ENCODE measurements at places on chromosomes 2 and 18. TPM values are rescaled to one million over a fixed set of nuclear protein-coding genes. Genes with fewer than 3 reads are reported as not detected.

DNA sequence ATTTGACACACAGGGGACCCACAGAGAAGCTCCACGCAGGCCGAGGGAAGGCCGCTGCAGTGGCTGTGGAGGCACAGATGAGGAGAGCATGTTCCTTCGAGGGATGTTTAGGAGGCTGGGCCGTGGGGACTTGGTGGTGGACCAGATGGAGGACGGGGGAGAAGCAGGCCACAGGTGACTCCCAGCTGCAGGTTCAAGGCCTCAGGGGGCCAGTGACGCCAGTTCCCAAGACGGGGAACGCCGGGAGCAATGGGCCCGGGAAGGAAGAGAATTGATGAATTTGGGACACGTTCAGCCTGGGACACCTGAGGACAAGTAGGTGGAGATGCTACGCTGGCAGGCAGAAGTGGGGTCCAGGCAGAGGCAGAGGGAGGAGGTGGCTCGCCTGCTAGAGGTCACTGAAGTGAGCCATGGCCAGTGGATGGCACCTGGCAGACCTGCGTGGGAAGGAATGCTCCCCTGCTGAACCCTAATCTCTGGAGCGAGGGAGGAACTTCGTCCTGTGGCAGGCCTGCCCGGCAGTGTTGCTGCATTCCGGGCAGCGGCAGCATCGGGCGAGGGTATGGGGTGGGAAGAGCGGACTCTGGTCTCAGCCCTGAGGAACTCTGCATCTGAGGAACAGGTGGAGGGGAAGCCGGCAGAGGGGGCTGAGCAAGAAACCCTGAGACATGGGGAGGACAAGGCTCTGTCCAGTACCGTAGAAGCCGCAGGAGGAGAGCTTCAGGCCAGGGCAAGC lies 25.2 kb upstream of the HPCAL1 start:
- DNase-seq: no peak
- peak overlapping the region; percentile 68 for H3K27ac ChIP-seq
- H3K36me3 ChIP-seq: no peaks in the 10 kb centered on the region
- no peak overlapping the region for H3K4me3 ChIP-seq
- no peaks in the 10 kb centered on the region for H3K27me3 ChIP-seq

DNA sequence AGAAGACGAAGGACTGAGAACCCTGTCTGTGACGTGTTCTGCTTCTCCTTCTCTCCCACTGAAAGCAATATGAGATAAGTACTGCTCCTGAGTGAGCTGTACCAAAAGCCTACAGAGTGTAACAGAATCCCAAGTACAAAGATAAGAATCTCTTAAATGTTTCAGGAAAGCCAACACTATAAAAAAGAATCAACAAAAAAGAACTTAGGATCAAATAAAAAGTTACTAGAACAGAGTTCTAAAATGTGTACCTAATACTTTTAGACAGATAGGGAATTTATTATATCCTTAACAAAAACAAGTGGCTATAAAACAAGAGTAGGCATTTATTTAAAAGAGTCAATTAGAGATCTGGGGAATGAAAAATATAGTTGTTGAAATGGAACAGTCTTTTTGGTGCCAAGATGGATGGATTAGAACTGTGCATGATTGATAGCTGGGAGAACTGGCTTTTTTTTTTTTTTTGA lies 49.0 kb downstream of the NCOA1 start:
- no peak overlapping the region for H3K27ac ChIP-seq
- H3K4me3 ChIP-seq: no peak overlapping the region
- no peaks in the 10 kb centered on the region for H3K27me3 ChIP-seq
- no peak for DNase-seq
- peaks cover 3% of the 10 kb centered on the region for H3K36me3 ChIP-seq

- H3K4me1 ChIP-seq: no peaks in the 10 kb centered on the region
- no peaks in the 10 kb centered on the region for H3K27me3 ChIP-seq
- DNase-seq: no peak
- no peak overlapping the region for H3K27ac ChIP-seq
These were observed 265.1 kb downstream of the RIT2 start for GRCh38 chr18:42850174-42851083.

GRCh38 chr18:79744625-79745024 lies 53.1 kb upstream of the KCNG2 start:
- no peaks in the 10 kb centered on the region for H3K27me3 ChIP-seq
- peaks cover 3% of the 10 kb centered on the region for H3K4me1 ChIP-seq
- DNase-seq: no peak
- no peak overlapping the region for H3K4me3 ChIP-seq
- H3K36me3 ChIP-seq: peaks cover 54% of the 10 kb centered on the region
- H3K27ac ChIP-seq: no peak overlapping the region

DNA sequence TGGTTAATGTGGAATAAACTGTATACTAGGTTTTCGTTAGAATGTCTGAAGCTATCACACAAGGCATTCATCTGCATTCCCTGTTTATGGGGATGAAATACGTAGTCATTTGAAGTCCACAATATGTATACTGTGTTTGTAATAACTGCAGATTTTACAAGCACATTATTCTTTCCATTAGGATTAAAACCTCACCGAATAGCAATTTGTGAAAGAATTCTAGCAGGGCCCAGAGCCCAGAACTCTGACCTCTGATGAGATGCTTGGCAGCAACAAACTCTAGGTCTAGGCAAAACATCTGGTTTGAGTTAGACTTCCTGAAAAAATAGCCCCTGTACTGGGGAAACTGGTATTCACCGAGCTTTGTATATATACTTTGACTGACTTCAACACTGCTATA lies 158.2 kb downstream of the SRBD1 start:
- no peak overlapping the region for H3K4me3 ChIP-seq
- H3K4me1 ChIP-seq: no peaks in the 10 kb centered on the region
- no peaks in the 10 kb centered on the region for H3K27me3 ChIP-seq
- H3K27ac ChIP-seq: no peak overlapping the region
- no peak for DNase-seq
- H3K36me3 ChIP-seq: no peaks in the 10 kb centered on the region

GRCh38 chr2:74378007-74378406 lies 2.1 kb downstream of the DCTN1 start:
- peaks cover 29% of the 10 kb centered on the region for H3K36me3 ChIP-seq
- no peaks in the 10 kb centered on the region for H3K27me3 ChIP-seq
- DNase-seq: no peak
- H3K4me3 ChIP-seq: no peak overlapping the region
- peaks cover 58% of the 10 kb centered on the region for H3K4me1 ChIP-seq
- no peak overlapping the region for H3K27ac ChIP-seq

DNA sequence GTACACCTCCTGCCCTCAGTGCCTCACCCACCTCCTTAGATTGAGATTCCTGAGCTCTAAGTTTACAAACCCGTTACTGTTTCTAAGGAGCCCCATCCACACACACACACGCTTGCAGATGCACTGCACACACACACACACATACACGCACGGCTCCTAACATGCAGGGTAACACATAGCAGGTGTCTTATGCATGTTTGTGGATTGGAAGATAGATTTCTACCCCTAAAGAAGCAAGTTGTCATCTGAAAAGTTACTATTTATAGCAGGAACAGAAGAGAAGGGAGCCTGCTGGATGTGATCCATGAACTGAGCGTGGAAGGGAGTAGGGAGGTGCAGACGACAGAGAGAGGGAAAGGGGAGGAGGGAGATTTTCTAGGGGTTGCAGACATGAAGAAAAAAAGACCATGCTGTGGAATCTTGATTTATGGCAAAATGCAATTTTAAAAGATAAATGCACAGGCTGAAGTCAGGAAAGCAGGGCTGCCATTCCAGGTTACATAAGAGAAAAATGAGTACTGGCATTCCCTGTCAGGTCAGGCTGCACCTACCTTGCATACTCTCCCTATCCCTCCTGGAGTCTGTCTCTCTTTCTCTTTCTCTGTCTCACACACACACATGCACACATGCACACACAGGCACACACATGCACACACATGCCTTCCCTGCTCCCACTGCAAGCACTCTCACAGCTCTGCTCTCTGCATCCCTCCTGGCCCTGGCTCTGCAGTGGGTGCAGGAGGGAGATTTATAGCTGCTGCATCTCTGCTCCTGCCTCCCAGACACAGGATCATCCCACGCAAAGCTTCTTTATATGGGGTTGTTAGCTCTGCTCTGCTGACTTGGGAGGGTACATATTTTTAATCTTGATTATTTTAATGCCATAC lies 192.6 kb upstream of the MYT1L start:
- peaks cover 31% of the 10 kb centered on the region for H3K4me1 ChIP-seq
- no peaks in the 10 kb centered on the region for H3K27me3 ChIP-seq
- no peak for DNase-seq
- H3K27ac ChIP-seq: peak overlapping the region; percentile 49

DNA sequence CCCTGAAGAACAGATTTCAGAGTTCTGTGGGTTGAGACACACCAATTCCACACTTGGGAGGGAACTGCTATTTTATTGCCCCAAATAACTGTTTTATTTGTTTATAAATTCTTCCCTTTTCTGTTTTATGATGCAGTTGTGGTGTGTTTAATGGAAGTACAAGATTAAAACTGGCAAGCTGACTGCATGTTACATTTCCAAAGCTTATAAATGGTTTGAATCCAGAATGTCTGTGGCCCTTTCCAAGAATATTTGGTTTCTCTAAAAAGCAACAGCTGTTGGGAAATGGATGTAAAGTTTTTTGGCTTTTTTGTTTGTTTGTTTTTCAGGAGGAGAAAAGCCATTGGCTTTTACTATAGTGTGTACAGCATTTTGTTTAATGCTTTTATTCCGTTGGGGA lies 234.5 kb downstream of the MTX2 start:
- no peak overlapping the region for H3K27ac ChIP-seq
- no peaks in the 10 kb centered on the region for H3K4me1 ChIP-seq
- no peaks in the 10 kb centered on the region for H3K36me3 ChIP-seq
- DNase-seq: no peak
- H3K4me3 ChIP-seq: no peak overlapping the region

DNA sequence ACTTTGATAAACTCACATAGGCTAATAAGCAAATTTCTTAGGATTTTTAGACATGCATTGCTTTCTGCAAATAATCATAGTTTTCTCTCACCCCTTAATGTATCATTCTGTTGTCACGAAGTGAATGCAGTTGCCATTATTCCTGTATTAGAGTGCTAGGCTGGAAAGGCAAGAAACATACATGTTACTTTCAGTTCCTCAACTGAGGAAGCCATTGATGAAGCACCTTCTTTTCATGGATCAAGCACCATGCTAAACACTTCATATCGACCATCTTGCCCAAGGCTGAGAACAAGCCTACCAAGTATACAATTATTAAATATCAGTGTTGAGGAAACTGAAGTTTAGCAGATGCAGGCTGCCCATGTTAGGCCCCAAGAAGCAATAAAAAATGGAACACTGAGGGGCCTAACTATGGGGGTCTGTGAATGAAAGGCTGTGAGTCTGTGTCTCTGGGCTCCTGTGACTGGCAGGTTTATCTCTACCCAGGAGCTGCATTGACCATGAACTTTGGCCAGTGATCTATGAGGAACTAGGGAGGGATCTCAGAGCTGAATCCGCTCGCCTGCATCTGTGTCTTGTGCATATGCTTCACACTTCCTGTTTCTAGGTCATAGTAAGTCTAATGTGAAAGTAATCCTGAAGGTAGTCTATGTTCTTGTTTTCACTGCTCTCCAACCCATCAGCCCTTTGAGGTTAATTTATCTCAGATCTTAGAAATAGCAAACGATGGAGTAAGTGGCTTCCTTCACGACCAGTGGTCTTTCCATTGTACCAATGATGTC lies 16.0 kb upstream of the TSPYL6 start:
- no peaks in the 10 kb centered on the region for H3K27me3 ChIP-seq
- H3K4me3 ChIP-seq: no peak overlapping the region
- no peak for DNase-seq

DNA sequence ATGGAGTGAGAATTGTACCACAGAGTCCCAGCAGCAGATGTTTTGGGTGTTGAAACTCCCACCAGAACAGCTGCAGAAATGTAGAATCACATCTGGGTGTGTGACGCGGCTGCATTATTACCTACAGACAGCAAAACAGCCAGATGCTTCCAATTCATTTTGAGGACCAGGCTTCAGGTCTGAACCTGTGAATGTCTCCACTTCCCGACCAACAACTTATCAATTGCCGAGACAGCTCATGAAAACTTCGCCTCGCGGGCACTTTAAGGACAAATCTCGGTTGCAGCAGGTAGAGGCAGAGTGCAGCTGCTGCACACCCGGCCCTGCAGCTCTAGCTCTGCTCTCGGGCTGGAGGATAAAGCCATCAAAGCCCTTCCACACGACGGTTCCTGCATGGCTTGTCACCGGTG lies 202.0 kb downstream of the HRH4 start:
- peak; percentile 60 for DNase-seq
- H3K27ac ChIP-seq: no peak overlapping the region
- peaks cover 8% of the 10 kb centered on the region for H3K4me1 ChIP-seq
- no peaks in the 10 kb centered on the region for H3K27me3 ChIP-seq
- no peaks in the 10 kb centered on the region for H3K36me3 ChIP-seq

DNA sequence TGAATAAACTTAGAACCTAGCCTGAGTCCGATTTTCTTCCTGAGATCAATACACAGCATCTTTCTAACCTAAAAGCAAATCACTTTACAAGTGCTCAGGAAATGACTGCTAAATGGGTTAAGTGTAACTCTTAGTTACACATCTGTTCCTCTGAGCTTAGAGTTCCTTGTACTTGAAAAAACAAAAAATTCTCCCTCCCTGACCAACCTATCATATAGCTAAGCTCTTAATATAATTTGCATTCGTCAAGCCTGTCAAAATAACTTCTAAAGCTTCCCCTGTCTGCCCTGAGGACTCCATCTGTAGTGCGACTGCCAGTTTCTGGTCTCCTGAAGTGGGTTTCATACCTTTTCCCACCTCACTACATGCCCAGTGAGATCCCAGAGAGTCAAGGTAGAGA lies 190.4 kb downstream of the NCK2 start:
- H3K27me3 ChIP-seq: no peaks in the 10 kb centered on the region
- no peak overlapping the region for H3K27ac ChIP-seq
- peaks cover 8% of the 10 kb centered on the region for H3K4me1 ChIP-seq
- H3K4me3 ChIP-seq: no peak overlapping the region
- DNase-seq: no peak

GRCh38 chr2:124646166-124646815 lies 621.2 kb downstream of the CNTNAP5 start:
- no peak overlapping the region for H3K4me3 ChIP-seq
- no peaks in the 10 kb centered on the region for H3K27me3 ChIP-seq
- H3K27ac ChIP-seq: no peak overlapping the region
- no peak for DNase-seq
- no peaks in the 10 kb centered on the region for H3K36me3 ChIP-seq
- no peaks in the 10 kb centered on the region for H3K4me1 ChIP-seq

GATA6 gene
- 35.5 TPM for total RNA-seq

XIRP2 gene
- total RNA-seq: not detected

ITPRIPL1 gene
- total RNA-seq: 0.42 TPM

TLX2 gene
- 0.84 TPM for total RNA-seq

AP1S3 gene
- 0.40 TPM for total RNA-seq

CPO gene
- 0.63 TPM for total RNA-seq

IL1RL1 gene
- 6.1 TPM for total RNA-seq

MC4R gene
- total RNA-seq: 2.5 TPM
